ENCODE measurements at places on chromosomes 2 and 18. TPM values are rescaled to one million over a fixed set of nuclear protein-coding genes. Genes with fewer than 3 reads are reported as not detected.

DNA sequence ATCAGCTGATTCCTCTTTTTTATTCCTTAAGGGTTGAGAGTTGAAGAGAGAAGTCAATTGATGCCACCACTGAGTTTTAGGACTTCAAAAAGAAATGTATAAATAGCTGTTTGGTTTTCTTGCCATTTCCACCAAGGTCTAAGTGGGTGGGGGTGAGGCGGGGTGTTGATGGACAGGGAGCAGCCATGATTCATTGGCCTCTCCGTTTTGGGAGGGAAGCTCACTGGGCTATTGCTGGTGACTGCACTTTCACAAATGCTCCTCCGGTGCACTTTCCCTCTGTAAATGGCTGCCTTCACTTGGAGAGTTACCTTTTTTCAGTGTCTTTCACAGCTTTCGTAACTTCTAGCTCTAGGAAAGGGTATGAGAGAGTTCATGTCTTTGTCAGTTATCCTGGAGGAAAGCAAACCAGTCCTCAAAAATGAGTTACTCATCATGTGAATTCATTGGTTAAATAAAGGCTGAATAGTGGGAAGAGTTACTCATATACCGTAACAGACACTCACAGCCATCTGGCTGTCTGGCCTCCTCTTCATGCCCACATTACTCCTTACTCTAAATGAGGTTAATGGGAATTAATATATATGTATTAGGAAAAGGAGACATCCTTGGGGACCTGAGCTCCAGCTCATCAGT lies 17.4 kb upstream of the CTAGE1 start:
- no peak for DNase-seq

- DNase-seq: no peak
Observed at GRCh38 chr18:48490641-48491293, 48.1 kb upstream of the CTIF start.

- DNase-seq: no peak
Observed at GRCh38 chr18:44893966-44894365, 213.3 kb downstream of the SETBP1 start.

- no peak for DNase-seq
Observed at GRCh38 chr2:180101846-180102245, 94.7 kb upstream of the CWC22 start.

- no peak for DNase-seq
Observed at GRCh38 chr2:185522472-185522871, 216.1 kb upstream of the FSIP2 start.

- DNase-seq: no peak
Observed at GRCh38 chr2:150919901-150920300, 341.8 kb downstream of the RBM43 start.

Gene CDH19
- total RNA-seq: not detected

Gene EGR4
- total RNA-seq: 0.52 TPM

Gene DCDC2C
- not detected for total RNA-seq

Gene CRYBA2
- not detected for total RNA-seq

Gene LANCL1
- total RNA-seq: 19.0 TPM

Gene CXCR1
- not detected for total RNA-seq
